Esophagus squamous epithelium (tissue), 5 donors: ENCODE measurements at places on chromosomes 2 and 18. TPM values are rescaled to one million over a fixed set of nuclear protein-coding genes. Genes with fewer than 3 reads are reported as not detected.

IL1F10 gene
- not detected for total RNA-seq

ACTG2 gene
- 809 TPM for total RNA-seq

NEUROD1 gene
- not detected for total RNA-seq

ACKR3 gene
- total RNA-seq, result 25.8 TPM

CHCHD5 gene
- 18.8 TPM for total RNA-seq
